ENCODE measurements at places on chromosomes 3 and 15.

DNA sequence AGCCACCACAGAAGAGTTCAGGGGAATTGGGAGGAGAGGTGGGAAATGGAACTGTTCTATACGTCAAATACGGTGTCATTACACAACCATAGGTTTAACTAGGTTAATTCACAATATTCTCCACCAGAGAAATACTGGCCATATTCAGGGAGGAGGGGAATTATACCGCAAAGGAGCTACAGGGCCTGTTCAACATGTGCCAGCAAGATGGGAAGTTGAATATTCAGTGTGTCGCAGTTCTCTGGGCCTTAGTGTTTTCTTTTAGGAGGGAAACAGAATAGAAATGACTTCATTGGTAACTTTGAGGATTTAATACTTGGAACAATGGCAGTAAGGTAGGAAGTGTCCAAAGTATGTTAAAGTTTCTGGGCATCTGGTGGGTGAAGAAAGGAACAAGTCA lies 18.0 kb upstream of the FBXW12 start:
- no peak for DNase-seq

DNA sequence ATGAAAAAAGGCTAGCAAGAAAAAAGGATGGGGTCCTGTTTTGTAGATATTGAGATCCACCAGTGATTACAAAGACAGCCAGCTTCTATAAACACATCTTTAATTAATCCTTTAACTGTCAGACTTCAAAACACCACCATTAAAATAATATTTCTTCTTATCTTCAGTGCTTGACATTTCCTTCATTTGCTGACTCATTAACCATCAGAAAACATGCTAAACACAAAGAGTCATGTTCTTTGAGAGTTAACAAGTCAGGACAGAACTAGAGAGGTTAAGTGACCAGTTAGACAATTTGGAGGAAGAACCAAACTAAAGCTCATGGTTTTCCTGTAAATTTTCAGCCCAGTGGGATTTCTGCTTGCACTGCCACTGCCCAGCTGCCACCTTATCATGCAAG lies 111.4 kb downstream of the MEIS2 start:
- DNase-seq = no peak

GRCh38 chr3:28699283-28699682 lies 350.7 kb upstream of the AZI2 start:
- peak; percentile 77 for DNase-seq

DNA sequence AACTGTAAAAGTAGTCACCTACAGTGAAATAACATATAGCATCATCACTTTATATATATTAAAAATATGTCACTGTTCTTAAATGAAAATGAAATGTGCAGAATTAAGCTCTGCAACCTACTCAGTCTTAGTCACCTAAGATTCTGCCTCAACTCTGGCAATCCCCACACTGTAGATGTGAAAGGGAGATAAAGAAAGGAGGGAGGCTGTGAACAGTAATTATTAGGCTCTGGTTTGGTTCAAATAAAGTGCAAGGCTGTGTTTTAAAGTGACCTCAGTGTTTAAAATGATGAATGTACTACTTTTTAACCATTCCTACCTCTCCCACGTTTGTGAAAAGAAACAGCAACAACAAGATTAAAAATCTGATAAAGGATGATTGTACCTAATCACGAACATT lies 72.2 kb downstream of the ATP8B4 start:
- no peak for DNase-seq

GRCh38 chr3:188229177-188229576 lies 75.2 kb downstream of the LPP start:
- DNase-seq = no peak

GRCh38 chr3:51371943-51372557 lies 13.0 kb upstream of the MANF start:
- peak; percentile 48 for DNase-seq

DNA sequence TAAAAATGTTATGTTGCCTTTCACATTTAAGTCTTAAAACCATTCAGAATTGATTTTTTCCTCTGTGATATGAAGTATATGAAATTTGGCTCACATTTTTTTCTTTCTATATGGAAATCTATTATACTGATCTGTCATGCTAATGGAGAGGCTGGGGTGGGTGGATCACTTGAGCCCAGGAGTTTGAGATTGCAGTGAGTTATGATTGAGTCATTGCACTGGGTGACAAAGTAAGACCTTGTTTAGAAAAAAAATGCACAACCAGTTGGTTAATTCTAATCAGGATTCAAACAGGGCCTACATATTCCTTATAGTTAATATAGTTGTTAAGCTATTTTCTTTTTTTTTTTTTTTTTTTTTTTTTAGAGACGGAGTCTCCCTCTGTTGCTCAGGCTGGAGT lies 230.5 kb downstream of the MFSD1 start:
- no peak for DNase-seq

DNA sequence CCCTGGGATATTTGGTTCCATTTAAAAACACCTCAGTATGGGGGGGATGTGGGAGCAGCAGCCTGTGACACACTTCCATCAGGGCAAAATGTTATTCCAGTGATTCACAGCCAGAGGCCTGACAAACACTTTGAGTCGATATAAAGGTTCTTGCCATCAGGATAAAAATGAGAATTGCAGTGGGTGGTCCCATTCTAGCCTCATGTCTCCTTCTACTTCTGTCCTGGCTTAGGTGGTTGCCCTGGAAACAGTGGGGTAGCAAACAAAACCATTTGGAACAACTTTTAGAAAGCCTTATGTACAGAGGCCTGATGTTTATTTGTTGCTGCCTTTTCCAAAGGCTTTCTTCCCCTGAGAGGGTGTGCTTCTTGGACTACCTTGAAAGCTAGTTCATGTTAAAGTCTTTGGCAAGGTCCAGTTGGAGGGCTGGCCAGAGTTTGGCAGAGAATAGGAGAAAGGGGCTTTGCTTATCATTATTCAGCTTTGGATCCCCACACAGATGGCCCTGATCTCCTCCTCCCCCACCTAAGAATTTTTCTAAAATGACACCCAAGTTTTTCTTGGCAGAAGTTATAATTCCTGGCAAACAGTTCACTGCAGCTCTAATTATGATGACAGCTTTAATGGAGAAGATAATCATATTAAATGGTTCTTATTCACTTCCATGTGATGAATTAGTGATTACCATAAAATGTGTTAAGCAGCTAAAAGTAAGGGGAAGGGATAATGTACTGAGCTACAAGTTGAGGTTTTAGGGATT lies 84.2 kb upstream of the ZNF280D start:
- DNase-seq = no peak

DNA sequence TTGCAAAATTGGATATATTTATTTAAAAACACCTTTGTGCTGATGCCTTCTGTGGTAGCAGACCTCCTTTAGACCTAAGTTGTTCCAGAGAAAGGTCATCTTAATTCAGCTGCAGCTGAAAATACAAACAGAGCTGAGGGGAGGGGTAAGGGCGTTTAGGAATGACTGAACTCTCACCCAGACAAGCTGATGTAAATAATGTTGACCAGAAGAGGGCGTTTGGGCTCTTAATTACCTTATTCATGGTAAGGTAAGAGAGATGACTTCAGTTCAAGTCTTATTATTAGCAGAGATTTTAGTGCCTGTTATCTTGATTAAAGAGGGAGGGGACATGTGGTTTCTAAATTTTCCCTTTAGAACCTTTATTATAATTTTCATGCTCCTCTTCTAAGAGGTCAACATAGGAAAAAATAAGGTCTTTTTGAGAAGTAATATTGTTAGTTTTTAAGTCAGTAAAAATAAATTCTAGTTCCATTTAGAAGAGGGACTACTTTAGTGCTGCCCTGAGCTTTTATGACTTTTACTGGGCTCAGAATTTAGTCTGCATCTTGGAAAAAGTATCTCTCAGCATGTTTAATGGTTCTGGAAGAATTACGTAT lies 46.3 kb downstream of the GPR171 start:
- peak; percentile 60 for DNase-seq

DNA sequence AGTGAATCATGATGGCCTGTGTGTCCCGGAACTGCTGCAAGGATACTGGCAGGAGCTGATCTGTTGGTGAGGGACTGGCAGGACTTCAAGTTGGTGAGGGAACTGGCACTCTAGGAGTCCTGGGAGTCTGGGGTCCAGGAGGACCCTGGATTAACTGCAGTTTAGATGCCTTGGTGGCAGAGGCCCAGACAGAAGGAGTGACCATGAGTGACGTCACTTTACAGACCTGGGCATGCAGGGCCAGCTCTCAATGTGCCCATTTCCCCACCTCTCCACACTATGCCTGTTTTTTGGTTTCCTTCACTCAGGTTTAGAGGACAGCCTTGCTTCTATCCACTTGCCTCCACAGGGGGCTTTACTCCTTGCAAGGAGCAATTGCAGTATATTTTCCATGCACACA lies 154.1 kb downstream of the EPHB1 start:
- DNase-seq = no peak

DNA sequence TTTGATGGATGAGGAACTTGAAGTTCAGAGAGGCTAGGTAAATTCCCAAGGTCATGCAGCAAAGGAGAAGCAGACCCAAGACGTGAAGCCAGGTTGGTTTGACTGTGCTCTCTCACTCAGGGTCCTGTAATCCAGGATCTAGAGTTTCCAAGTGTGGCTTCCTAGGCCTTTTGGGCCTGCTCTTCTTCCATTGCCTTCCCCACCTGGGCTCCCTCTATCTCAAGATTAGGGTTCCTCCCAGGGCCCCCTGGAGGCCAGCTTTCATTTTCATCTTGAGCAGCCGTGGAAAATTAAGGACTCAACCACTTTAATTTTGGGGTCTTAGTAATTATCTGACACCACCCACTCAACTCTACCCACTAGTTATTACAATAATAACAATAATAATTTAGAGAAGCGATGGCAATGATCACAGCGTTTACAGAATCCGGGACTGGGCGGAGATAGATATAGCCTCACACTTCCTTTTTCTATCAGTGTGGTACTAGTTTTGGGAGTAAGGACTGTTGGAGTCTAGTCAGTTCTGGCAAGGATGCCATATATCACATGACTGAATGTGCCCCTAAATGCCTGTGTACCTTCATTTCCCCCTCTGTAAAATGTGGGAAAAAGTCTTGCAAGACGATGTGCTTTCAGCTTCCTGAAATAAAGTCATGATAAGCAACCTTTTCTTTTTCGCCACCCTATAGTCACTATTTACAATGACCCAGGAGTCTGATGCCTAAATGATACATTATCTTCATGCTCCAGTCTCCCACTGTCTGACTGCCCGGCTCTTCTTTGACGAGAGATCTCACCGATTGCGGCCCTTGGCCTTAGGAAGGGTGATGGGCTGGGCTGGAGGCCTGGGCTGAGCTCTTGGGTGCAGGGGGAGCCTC lies 30.2 kb upstream of the MAGEF1 start:
- DNase-seq = no peak

DNA sequence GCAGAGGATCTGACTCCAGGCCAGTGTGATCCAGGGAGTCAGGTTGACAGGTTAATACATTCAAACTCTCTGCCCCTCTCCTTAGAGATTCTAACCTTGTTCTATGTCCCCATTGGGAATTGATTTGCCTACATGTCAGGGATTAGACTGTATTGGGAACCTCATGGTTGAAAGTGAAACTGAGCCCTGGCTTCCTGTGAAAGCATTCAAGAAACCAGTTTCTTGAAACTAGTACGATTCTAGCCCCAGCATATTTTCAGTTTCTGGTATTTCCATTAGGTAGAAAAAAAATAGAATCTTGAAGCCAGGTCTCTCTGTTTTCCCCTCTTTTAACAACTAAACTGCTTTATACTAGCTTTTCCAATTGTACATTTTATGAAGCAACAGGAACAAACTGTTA lies 140.4 kb upstream of the ABI3BP start:
- DNase-seq = no peak

DNA sequence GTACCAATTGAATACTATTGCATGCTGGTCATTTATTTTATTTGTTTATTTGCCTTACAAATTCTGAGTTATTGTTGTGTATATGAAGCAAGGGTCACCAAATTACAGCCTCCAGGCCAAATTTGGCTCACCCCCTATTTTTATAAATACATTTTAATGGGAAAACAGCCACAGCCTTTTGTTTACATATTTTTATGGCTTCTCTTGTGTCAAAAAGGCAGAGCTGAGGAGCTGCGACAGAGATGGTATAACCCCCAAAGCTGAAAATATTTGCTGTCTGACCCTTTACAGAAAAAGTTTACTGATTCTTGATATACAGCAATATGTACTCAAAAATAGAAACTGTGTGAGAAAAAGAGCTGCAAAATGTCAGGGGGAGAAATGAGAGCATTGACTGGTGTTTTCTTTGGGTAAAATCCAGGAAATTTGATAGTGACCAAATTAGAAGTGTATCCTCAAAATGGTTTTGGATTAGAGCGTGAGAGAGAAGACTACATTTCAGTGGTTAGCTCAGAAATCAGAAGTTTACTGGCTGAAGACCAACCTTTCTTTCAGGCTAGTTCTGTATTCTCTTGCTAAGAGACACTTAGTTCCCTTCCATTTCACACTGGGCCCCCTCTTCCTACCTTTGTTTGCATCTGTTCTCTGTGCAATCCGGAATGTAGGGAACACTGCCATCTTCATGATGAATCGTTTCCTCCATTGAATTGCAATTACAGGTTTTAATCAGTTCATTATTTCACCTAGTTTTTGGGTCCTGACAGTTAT lies 757.8 kb downstream of the AGBL1 start:
- no peak for DNase-seq

GRCh38 chr15:69344238-69344637 lies 45.5 kb downstream of the PAQR5 start:
- DNase-seq = peak; percentile 25

DNA sequence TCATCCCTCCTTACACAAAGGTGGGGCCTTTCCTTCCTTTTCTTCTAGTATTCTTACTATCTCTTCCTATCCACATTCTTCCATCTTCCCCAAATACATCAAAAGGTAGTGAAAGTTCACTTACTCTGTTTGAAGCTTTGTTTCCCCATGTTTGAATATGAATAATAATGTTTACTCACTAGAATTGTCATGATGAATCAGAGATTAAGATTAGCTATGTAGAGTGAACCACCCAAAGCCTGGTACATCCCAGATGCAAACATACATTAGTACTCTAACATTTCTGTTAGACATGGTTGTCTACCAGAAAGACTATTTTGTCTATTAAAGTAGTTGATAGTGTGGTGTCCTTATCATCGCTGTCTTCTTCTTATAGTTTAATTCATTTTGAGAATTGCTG lies 327.1 kb upstream of the TBC1D5 start:
- DNase-seq = no peak

- peak; percentile 40 for DNase-seq
These were observed 558 bp downstream of the DTWD1 start for GRCh38 chr15:49621401-49621811.

DNA sequence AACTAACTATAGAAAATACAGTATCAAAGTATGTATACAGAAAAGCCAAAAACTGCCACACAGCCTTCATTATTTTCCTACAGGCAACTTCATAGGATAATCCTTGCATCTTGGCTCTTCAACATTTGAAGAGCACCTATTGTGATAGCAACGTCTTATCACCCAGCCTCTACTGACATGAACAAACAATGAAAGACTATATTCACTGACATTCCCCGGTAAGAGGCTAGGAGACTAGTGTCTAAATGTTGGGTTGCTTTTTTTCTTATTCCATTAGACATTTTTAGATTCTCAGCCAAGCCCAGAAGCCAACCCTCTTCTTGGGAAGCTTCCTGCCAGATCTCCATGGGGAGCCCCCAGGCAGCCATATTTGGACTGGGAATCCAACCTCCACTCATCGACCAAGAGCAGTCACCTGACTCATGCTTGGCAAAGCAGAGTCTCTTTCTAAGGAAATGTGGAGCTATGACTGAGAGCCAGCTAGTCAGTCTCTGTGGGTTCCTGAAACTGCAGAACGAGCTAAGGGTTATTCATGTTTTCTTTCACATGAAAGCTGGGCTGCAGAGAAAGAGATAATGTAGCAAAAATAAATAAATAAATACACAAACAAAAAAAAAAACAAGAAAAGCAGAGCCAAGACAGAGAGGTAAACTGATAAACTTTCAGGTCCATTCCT lies 227.5 kb downstream of the MAGI1 start:
- no peak for DNase-seq

GRCh38 chr3:159624616-159625015 lies 364.0 kb upstream of the IL12A start:
- no peak for DNase-seq

Data from NCI-H1417 (cell line).